ENCODE measurements at places on chromosomes 2 and 18. TPM values are rescaled to one million over a fixed set of nuclear protein-coding genes. Genes with fewer than 3 reads are reported as not detected.

Gene TUBB8B
- total RNA-seq = not detected

Gene RESP18
- total RNA-seq = not detected

Gene PKP4
- 12.5 TPM for total RNA-seq

Gene TUBA3E
- total RNA-seq = not detected

Gene HAAO
- 0.30 TPM for total RNA-seq

Gene CROCC2
- total RNA-seq = not detected

Measured in activated T-cell treated with anti-CD3 and anti-CD28 coated beads, Interleukin-2, amount 50 U/mL, for 4 hours (primary cell).